ENCODE measurements at places on chromosomes 5 and 9.

DNA sequence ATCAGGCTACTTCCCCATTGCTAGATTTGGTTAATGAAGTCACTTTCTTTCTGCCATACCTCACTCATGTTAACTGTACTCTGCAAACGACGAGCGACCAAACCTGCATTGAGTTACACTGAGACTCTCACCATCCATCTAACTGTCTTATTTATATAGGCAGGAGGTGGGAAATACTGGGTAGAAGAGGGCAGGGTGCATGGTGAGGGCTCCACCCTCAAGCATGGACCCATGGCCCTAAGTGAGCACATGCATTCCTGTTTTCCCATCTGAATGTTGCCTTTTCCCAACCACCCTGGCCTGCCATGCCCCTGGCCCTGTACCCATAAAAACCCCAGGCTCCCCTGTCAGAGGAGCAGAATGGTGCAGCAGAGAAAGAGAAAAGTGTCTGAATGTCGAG is 52.7 kb upstream of the IL6ST start:
- DNase-seq = no peak

- DNase-seq = no peak
Observed at GRCh38 chr5:116404016-116404415, 170.6 kb downstream of the SEMA6A start.

GRCh38 chr9:109629615-109630014 is 131.5 kb upstream of the PTPN3 start:
- no peak for DNase-seq

GRCh38 chr5:14316471-14316870 is 173.3 kb downstream of the TRIO start:
- no peak for DNase-seq

DNA sequence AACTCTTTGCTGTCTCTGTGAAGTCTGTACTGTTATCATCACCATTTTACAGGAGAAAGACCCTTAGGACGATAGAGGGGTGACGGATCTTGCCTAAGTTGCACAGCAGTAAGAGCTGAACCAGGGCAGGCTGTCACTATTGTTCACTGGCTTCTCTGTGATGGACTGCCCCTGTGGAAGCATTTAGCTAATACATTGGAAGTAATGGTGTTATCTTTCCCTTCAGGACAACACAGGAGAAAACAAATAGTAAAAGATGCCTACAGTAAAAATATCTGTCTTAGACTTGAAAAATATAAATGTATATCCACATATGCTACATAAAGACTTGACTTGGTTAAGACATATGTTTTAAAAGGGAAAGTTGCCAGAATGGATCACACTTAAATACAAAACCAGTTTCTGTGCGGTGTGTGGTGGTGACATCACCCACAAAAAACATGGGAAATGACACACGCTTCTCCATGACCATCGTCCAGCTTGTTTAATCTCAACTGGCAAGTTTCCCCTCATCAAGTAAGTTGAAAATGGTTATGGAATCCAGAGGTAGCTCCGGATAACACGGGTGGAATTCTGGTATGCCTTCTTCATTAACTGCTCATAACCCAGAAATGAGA is 351.8 kb downstream of the EBF1 start:
- no peak for DNase-seq

DNA sequence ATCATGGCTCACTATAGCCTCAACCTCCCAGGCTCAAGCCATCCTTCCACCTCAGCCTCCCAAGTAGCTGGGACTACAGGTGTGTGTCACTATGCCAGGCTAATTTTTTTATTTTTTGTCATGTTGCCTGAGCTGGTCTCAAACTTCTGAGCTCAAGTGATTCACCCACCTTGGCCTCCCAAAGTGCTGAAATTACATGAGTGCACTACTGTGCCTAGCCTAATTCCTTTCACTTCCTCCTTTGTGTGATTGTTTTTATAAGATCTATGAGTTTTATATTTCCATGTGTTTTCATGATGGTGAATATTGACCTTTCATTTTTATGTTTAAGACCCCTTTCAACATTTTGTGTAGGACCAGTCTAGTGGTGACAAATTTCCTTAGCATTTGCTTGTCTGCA is 55.2 kb upstream of the IL12B start:
- DNase-seq = no peak

DNA sequence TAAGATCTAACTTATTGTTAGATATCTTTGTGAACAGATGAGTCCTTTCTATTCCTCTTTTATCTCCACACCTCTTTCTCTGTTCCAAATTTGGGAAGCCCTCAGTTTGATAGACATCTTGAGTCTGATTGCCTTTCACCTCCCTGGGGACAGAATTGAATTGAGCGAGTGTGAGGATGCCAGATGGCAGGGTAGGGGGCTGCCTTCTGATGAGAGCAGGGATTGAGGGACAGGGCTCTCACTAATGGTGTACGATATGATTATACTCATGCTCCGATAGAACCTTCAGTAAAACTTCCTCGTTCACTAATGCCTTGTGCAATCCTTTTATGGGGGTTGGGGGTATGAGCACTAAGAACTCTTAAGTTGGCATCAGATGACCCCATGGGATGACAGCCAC is 172.1 kb upstream of the DAP start:
- DNase-seq = no peak

- no peak for DNase-seq
Observed at GRCh38 chr5:5483350-5483749, 60.9 kb downstream of the ICE1 start.

DNA sequence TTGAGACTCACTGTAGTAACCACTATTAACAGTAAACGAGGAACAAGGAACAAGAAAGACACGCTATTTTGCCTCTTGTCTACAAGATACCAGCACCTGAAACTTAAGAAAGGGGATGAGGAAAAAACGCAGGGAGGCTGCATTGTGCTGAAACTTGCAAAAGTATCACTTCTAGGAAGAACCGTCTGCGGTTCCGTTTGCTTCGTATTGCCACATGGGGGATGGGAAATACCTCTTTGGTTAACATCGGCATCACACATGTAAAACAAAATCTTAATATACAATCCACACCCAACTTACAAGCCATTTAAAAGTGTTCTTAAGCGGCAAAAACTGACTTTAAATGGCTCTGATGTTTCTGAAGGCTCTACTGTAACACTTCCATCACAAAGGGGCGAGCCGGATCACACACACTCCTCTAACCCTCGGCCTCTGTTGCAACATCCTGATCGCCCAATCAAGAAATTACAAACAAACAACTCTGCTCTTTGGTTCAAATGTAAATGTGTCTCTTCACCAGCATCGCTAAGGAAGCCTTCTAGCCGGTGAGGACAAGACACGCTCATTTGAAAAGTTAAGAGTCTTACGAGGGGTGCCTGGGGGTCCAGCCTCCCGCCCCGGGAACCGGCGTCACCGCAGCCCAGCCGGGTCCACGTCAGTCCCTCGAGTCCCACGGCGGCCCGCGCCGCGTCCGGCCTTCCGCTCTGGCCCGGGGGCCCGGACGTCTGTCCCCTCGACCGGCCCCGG is 621 bp downstream of the SEC16A start:
- no peak for DNase-seq

- no peak for DNase-seq
Observed at GRCh38 chr5:167232675-167233311, 1058.7 kb upstream of the WWC1 start.

DNA sequence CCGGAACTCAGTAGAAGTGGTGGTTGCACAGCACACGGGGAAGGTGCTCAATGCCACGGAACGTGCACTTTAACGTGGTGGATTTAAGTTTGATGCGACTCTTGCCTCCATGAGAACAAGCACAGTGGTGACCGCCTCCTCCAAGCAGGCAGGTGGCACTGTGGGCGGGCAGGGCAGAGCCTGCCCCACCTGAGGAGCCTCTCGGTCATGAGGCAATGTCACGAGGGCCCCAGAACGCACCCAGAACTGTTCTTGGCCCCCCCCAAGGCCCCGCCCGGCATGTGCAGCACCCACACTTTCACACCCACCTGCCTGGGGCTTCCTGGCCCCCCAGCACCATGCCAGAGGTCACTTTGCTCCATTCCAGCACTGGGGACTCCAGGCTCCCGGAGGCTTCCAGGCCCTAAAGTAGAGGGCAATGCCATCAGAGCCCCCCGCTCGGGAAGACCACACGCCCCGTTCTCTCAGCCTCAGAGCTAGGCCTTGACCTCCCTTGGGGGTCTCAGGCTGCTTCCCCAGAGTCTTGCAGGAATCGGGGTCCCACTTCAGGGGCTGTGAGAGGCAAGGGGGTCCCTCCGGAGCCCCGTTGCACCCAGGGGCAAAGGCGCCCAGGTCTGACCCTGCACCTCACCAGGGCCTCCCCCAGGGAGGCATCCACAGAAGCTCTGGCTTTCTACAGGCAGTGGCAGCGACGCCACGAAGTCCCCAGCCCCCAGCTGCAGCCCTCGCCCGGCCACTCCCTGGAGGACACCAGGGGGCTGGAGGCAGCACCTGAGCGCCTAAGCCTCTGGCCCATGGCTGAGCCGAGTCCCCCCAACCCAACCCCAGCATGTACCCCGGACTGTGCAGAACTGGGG is 14.0 kb downstream of the CCDC187 start:
- no peak for DNase-seq
